ENCODE measurements at places on chromosomes 1 and 21. TPM values are rescaled to one million over a fixed set of nuclear protein-coding genes. Genes with fewer than 3 reads are reported as not detected.

The PTAFR gene
- 2.4 TPM for polyA plus RNA-seq

The KLF17 gene
- polyA plus RNA-seq = 0.03 TPM

The TFF3 gene
- polyA plus RNA-seq = 2.4 TPM

The C1orf116 gene
- 23.9 TPM for polyA plus RNA-seq

The BEND5 gene
- 27.7 TPM for polyA plus RNA-seq

The DNAJC28 gene
- 5.4 TPM for polyA plus RNA-seq

The PDIK1L gene
- 19.5 TPM for polyA plus RNA-seq

The SMAP2 gene
- polyA plus RNA-seq = 27.4 TPM

The CSF3R gene
- polyA plus RNA-seq = 6.0 TPM

The MNDA gene
- polyA plus RNA-seq = 4.8 TPM

DNA sequence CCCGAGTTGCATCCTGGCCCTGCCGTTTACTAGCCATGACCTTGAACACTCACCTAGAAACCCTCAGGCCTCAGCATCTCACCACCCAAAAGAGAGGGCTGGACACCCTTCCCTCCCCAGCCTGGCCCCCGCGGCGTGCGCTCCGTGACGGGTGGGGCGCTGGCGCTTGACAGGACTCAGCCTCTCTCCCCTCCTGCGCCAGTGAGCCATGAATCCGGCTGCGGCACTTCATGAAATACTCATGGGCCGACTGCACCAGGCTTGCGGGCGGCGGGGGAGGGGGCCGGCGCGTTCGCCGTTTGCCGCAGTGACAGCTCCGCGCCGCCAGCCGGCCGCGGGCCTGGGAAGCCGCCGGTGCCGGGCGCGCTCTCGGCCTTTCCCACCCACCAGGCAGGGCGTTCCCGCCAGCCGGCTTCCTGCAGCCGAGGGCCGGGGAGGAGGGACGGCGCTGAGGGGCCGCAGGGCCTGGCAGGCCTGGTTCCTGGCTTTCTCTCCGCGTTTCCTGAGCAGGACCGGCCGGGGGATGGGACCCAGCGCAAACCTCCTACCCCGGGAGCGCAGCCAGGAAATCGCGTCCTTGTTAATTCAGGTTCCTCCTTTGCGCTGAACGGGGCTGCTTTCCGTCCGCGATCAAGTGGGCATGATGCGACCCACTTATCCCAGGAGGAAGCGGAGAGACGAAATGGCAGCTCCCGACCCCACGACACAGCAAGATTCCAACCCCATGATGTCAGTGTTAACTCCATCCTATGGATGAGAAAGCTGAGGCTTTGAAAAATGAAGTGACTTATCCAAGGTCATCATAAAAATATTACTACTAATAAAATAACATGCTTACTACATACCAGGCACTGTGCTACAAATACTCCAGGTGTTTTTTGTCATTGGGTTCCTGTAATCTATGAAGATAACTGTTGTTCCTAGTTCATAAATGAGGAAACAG is 9.1 kb upstream of the LUZP1 start:
- no peak for DNase-seq

GRCh38 chr1:231918239-231919015 is 291.8 kb downstream of the DISC1 start:
- no peak for DNase-seq

DNA sequence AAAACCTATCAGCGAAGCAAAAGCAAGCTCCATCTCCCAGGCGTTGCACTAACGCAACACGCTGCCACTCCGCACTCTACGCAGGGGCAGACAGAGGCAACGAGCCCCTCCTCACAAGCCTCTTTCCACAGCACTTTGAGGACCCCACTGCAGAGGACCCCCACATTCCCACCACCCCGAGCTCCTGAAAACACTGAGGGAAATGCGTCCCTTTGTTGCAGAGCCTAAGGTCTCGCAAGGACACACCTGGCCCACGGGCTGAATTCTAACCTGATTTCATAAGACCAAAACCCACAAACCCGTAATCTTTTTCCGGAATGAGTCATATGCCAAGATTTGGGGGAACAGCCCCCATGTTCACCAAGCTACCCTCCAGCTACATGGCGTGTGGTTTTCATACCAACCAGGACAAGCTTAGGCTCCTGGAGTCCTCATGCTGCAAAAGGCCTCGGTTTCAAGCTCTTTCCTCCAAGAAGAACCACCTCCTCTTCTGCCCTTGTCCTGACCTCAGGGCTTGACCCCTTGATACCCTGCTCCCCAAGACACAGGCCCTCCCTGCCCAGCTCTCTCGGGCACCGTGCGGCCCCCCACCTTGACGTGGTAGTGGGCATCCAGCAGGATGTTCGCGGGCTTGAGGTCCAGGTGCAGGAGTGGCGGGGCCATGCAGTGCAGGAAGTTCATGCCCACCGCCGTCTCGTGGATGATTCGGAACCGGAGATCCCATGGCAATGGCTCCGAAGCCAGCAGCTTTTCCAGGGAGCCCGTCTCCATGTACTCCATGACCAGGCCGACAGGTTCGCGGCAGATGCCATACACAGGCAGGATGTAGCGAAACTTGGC is 10.7 kb downstream of the RIPK4 start:
- no peak for DNase-seq

DNA sequence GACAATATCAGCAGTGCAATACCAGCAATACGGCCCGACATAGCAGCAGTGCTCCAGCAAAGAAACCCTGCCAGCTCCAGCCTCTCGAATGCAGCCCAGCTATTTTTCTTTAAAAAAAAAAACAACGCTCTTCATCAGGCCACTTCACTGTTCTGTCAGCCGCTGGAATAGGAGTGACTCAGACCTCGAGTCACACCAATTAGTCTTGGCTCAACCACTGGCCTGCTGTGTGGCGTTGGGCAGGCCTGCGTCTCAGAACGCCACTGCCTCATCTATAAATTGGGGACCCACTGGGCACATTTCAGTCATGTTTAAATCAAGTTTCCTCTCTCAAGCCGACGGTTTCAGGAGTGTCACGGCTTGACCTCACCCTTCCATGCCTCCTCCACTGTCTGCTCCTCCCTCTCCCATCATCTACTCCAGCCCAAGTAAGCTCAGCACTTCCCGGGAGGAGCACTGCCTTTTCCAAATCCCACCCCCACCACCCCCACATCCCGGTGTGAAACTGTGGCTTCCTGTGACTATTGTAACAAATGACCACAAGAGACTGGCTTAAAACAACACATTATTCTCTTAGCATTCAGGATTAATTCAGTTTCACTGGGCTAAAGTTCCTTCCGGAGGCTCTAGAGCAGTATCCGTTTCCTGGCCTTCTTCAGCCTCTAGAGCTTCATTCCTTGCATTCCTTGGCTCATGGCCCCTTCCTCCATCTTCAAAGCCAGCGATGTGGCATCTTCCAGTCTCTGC is 71.9 kb upstream of the EFHD2 start:
- DNase-seq = no peak

GRCh38 chr1:219520241-219520640 is 92.7 kb downstream of the ZC3H11B start:
- DNase-seq = no peak

GRCh38 chr1:2971101-2971501 is 50.2 kb upstream of the ACTRT2 start:
- DNase-seq = no peak

GRCh38 chr1:30343562-30343961 is 379.8 kb downstream of the MATN1 start:
- no peak for DNase-seq

DNA sequence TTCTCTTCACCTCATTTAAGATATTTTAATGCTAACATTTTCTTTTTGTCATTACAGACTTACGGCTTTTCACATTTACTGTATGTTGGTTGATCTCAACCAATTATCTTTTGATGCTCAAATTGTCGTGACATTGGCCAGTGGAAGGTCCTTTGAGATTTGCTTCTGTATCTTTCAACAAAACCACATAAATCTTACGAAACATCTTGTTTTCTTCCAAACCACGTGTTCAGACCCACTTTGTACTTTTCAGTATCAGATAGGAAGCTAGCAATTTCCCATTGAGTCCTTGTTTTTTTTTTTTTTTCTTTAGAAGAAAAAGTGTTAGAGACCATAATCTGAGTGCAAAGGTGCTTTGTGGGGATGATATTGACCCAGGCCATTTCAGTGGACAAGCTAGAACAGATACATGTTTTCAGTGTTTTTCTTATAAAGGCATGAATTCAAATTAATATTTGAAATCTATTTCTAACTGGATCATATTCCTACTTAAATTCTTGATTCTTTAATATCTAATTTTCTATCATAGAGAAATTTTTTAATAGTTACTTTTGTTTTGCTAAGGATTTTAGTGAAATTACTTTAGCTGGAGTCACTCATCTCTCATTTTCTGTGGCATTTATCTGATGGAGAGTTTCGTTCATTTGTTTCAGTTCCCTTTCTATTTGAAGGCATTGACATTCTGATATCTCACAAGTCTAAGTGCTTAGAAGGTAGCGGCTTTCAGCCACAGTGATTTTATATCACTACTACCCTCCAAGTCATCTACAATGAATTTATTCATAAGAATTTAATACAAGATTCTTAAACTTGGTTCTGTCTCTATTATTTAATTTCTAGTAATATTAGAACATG is 26.7 kb downstream of the ATG4C start:
- DNase-seq = no peak

DNA sequence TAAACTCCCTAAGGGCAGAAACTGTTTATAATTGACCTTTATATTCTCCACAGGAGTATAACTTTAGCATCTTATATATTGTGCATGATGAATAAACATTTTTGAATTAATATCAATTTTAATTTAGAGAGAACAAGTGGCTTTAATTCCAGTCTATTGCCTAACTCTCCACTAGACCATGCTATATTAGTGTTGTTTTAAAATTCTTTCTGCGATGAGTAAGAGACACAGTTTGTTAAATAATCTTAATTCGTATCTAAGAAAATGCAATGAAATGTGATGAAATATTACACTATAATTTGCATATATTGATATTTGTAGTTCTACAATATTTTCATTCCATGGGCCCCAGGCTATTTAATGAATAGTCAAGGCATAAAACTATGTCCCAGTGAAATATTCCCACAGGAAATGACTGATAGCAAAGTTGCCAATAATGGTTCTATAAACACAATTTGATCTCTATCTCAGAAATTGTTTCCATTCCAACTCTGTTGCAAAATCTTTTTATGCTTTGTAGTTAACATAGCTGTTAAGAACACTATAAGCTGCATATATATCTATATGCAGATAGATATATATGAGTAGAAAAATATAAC is 2.9 kb upstream of the SYDE2 start:
- no peak for DNase-seq

DNA sequence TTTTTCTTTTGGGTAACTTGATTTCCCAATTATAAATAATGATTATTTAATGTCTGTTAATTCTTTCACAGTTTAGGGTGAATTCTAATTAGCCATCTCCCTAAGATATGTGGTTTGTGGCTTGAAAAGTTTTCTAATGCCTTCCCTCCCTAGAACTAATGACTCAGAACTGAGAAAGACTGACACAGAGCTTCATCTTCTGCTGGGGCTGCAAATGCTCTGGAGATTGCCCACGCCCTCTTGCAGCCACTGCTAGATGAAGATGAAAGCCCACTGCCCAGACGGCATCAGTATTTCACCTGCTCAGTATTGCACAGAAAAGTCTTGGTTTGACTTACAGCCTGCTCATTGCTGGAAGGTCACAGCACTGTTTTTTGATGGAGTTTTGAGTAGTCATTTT is 101.5 kb downstream of the ST6GALNAC3 start:
- DNase-seq = no peak

- no peak for DNase-seq
Observed at GRCh38 chr1:113579256-113580018, 179.8 kb downstream of the PHTF1 start.

DNA sequence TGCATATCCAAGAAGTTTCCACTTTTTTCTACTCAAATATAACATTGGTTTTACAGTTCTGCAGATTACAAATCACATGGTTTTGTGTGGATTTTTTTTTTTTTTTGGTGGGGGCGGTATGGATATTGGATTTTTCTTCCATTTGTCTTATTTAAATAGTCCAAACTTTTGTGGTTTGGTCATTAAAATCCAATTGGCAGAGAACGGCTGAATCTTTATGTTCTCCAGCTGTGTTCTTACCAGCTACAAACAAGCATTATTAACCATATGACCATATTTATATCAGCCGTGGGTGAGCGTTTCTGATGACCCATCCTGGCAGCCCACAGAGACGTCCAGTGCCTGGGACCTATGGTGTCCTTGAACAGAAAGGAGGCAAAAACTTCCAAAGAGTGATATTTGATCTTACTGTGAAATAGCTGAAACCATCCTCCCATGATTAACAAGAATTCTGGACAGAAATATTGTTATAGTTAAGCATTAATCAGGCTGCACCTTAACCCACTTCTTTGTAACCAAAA is 200.4 kb downstream of the LYPLAL1 start:
- no peak for DNase-seq

GRCh38 chr1:159996653-159997052 is 35.1 kb downstream of the PIGM start:
- no peak for DNase-seq

- no peak for DNase-seq
Observed at GRCh38 chr1:12376236-12377045, 146.6 kb downstream of the VPS13D start.

DNA sequence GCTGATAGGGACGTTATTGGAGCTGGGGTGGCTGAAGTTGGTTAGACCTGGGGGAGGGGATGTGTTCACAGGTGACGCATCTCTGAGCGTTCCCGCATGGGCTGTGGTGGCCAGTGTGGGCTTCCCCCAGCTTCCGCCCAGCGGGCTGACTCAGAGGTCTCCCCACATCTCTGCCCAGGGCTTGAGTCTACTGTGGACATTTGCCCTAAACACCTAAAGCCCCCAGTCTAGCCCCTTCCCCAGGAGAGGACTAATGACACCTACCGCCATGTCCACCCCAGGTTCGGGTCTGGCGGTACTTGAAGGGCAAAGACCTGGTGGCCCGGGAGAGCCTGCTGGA is 2.0 kb downstream of the AGRN start:
- DNase-seq = no peak

DNA sequence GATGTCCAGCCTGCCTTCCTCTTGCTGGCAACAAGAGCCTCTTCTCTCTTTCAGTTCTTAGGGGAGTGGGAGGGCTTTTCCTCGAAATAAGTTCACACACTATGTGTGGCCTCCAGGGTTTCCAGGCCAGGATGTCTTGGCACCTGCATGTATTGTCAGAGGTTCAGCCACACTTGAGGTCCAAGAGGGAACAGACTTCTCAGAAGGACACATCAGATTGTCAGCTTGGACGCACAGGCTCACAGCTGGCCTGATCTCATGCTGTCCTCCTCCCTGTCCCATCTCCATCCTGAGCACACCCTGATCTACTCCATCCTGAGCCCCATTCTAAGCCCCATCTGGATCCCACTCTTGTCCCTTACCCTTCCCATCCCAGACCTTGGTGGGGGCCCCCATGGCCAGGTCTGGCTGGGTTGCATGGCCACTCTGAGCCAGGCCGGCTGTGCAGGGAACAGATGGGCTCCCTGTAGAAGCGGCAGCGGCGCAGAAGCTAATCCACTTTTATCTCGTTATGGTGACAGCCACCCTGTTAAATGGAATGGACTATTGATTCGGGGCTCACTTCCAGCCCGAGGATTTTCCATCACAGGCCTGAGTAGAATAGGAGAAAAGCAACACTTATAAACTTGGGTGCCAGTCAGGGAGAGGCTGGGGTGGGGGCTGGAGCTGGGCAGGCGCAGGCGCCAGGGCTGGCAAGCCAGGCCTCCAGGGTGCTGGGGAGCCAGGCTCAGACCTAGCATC is 85.1 kb upstream of the CSF3R start:
- DNase-seq = no peak
